ENCODE measurements at places on chromosomes 6 and 20.

- no peak for DNase-seq
Measured at GRCh38 chr6:76453270-76453669, 380.8 kb upstream of the IMPG1 start.

GRCh38 chr20:478949-479429, 16.7 kb upstream of the TBC1D20 start:
- no peak for DNase-seq

DNA sequence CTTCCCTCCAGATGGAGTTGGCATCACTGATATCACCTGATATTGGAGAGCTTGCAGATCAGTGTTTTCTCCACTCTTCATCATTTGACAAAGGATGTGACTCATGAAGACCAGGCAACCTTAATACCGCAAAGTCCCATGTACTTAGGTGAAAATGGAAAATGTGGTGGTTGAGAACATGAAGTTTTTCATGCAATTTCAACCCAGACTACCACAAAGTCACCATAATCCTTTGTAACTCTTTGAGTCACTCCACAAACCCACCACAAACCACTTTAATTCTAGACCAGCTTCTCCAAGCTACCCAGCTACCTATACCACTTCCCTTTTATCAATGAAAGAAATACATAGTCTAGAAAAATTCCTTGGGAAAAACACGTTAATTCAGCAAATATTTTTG, 7.1 kb downstream of the NHLRC1 start:
- no peak for DNase-seq

DNA sequence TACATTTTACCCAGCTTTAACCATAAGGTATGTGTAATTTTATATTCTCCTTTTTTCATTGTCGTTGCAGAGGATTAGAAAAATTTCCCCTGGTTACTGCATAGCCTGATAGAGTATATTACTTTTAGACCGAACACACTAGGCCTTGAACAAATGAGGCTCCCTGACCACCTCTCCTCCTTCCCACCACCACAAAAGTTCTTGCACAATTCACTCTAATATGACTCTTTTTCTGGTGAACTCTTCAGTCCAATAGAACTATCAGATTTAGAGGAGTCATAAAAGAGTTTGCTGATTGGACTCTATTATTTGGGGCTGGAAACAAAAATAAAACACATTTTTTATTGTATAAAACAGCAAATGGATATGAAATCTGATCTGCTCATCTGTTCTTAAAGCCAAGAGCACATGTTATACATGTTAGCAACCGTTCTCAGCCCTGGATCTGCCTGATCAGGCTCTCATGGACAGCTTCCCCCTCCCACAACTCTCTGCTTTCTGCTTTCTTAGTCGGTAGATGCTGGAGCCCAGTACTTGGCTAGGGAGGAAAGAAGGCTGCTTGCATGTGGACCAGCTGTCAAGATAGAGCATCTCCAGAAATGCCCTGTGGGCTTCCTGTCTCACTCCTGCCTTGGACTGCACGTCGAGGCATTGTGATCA, 83.5 kb downstream of the CD164 start:
- DNase-seq: no peak

GRCh38 chr6:159193923-159194322, 24.7 kb downstream of the FNDC1 start:
- no peak for DNase-seq

GRCh38 chr6:107812234-107812769, 11.8 kb downstream of the SCML4 start:
- peak; percentile 29 for DNase-seq

- DNase-seq: no peak
Measured at GRCh38 chr6:96499781-96500180, 21.8 kb upstream of the UFL1 start.

GRCh38 chr6:38387971-38388370, 251.8 kb downstream of the BTBD9 start:
- DNase-seq: no peak

- DNase-seq: no peak
Measured at GRCh38 chr20:9261781-9262180, 192.9 kb downstream of the PLCB4 start.

Measured in coronary artery (tissue), 2 donors.